ENCODE measurements at places on chromosomes 6 and 20.

- DNase-seq = no peak
Measured at GRCh38 chr20:62918147-62918546, 8.2 kb downstream of the DIDO1 start.

- DNase-seq = no peak
Measured at GRCh38 chr20:10490706-10491105, 55.6 kb downstream of the SLX4IP start.

GRCh38 chr20:58833921-58834320 lies 16.8 kb downstream of the GNAS-AS1 start:
- DNase-seq = no peak

DNA sequence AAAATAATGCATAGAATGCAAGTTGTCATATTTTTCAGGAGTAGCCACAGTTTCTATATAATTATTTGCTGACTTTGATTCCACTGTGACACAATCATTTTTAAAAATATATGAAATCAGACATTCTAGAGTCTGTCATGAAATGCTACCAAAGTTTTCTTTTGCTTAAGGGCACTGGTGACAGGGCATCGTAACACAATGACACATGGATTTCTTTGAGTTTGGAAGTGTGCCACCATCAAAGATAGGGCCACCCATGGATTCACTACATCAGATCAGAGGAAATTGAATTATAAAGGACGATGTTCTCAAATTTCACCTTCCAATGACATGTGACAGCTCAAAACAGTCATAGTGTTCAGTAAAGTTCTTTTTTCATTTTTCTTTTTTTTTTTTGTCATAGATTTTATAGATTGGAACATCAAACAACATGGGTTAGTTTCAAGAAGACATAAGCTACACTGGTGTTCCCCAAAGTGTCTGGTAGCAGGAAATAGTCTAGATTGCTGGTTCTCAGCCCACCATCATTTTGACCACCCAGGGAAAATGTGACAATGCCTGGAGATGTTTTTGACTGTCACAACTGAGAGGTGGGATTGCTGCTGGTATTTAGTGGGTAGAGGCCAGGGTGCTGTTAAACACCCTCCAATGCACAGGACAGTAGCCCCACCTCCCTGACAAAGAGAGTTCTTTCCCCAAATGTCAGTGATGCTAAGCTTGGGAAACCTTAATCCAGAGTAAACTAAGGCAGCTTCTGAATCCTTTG lies 123.8 kb upstream of the DOK5 start:
- no peak for DNase-seq

GRCh38 chr20:9200620-9201019 lies 131.7 kb downstream of the PLCB4 start:
- DNase-seq = no peak

GRCh38 chr6:105545228-105545920 lies 142.5 kb upstream of the PREP start:
- DNase-seq = no peak

DNA sequence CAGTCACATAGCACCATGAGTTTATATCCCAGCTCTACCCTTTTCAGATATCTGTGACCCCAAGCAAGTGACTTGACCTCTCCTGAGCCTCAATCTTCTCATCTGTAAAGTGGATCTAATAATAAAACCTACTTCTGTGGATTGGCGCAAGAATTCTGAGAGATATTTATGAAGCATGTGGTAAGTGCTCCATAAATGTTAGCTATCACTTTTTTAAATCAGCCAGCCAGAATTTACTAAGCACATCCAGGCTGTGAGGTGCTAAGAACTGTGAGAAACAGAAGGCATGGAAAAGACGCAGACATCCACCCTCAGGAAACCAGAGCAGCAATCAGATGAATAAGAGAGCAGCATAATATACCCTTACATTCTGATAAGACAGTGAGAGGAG lies 862 bp downstream of the C20orf96 start:
- no peak for DNase-seq

- no peak for DNase-seq
Measured at GRCh38 chr6:28354688-28355554, 5.2 kb downstream of the ZKSCAN3 start.

DNA sequence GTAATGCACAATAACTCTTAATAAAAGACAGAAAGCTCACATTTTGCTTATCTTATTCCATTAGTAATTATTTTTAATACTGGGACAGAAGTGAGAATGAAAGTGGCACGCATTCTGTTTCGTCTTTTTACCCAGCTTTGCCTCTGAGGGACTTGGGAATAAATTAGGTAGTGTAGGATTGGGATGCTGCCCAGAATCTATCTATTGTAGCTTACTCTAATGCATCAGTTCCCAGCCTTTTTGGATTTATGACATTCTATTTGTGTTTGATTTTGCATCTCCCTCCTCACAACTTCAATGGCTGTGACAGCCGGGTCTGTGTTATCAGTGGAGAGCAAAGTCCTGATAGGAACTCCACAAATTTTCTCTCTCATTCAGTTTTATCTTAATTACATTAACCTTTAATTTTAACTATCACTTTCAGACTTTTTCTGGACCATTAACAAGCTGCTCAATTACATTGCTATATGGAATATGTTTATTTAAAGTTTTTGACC lies 62.9 kb upstream of the TULP4 start:
- DNase-seq = no peak

DNA sequence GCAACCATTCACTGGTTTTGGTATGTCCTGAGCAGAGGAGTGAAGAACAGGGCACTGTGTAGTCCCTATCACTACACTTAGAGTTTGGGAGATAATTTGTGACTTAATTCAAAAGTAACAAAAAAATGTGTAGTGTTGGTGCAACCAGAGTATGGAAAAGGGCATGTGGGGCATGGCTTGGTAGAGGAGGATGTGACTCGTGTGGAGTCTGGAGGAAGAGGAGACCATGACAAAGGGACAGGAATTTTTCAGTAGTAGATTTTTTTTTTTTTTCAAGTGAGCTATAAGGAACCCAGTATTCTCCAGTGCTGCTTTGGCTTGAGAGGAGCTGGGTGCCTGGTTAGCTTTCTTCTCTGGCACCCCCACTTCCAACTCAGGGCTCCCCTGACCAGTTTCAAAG lies 5.1 kb downstream of the MTRES1 start:
- DNase-seq = no peak

GRCh38 chr20:64139199-64140060 lies 24.8 kb upstream of the MYT1 start:
- no peak for DNase-seq

DNA sequence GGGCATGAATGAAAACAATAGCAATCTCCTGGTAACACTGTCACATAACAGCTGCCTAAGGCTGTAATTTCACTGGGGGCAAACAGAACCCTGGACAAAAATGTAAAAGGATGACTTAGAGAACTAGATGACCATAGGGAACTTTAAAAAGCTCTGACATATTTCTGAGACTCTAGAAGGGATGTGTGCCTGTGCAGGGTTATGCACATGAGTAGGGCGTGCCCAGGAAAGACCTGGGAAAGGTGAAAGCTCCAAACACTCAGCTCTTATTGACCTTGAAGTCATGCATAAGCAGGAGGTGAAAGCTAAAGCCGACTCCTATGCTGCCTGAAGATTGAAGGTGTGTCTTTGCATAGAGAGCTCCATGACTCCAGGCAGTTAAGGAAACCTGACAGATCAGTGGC lies 118.4 kb upstream of the BTBD3 start:
- DNase-seq = no peak

GRCh38 chr20:58702859-58703648 lies 10.5 kb downstream of the NPEPL1 start:
- no peak for DNase-seq

- DNase-seq = no peak
Measured at GRCh38 chr20:43909720-43910119, 4.9 kb upstream of the TOX2 start.

- no peak for DNase-seq
Measured at GRCh38 chr6:163500105-163500504, 85.6 kb downstream of the QKI start.

- no peak for DNase-seq
Measured at GRCh38 chr6:45965007-45965406, 50.7 kb downstream of the CLIC5 start.

- no peak for DNase-seq
Measured at GRCh38 chr6:34949636-34950035, 60.6 kb downstream of the ANKS1A start.

DNA sequence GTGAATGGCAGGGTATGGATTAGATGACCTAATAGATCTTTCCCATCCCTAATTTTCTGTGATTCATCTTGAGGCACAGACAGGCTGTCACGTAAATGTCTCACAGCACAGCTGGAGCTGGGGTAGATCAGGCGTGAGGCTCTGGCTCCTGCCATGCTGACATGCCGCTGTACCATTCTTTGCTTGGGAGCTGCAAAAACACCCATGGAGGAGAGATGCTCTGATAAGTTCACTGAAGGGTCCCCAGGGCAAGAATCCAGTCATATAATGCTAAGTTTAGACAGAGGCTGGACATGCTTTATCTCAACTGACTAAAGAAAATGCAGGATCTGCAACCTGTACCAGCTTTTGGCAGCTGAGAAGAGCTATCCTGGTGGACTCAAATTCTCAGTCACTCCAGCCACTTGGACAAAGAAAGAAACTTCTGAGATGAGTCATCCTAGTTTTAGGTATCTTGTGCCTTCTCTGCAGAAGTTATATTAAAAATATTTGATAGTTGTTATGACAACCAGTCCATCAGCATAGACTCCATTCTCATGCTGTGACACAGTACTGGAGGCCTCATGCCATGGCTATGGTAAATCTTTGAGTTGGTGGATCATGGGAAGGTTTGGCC lies 185.1 kb upstream of the RAB32 start:
- no peak for DNase-seq

- no peak for DNase-seq
Measured at GRCh38 chr20:59577809-59578435, 26.4 kb upstream of the PHACTR3 start.

DNA sequence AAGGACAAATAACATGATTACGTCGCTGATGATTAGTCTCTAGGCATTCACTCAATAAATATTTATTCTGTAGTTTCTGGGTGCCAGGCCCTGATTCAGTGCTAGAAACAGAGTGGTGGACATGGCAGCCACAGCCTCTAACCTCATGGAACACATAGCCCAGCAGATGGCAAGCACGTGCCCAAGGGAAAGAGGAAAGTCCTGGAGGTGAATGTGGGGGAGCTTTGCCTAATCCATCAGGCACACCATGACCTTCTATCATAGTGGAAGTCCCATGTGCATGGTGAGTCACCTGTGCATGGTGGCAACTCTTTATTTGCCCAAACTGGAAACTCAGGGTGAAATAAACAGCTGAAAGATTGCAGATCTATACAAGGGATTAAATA lies 143.0 kb upstream of the TNFAIP3 start:
- DNase-seq = no peak

DNA sequence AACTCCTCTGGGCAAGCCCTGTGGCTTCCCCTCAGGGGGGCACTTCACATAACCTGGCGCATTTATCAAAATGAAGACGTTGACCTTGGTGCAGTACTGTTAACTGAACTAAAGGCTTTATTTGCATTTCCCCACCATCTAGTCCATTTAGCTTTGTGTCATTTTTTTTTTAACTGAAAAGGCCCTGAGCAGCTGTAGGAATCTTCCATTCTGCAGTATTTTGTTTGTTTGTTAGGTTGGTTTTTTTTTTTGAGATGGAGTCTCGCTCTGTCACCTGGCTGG lies 10.7 kb downstream of the TMEM181 start:
- no peak for DNase-seq

DNA sequence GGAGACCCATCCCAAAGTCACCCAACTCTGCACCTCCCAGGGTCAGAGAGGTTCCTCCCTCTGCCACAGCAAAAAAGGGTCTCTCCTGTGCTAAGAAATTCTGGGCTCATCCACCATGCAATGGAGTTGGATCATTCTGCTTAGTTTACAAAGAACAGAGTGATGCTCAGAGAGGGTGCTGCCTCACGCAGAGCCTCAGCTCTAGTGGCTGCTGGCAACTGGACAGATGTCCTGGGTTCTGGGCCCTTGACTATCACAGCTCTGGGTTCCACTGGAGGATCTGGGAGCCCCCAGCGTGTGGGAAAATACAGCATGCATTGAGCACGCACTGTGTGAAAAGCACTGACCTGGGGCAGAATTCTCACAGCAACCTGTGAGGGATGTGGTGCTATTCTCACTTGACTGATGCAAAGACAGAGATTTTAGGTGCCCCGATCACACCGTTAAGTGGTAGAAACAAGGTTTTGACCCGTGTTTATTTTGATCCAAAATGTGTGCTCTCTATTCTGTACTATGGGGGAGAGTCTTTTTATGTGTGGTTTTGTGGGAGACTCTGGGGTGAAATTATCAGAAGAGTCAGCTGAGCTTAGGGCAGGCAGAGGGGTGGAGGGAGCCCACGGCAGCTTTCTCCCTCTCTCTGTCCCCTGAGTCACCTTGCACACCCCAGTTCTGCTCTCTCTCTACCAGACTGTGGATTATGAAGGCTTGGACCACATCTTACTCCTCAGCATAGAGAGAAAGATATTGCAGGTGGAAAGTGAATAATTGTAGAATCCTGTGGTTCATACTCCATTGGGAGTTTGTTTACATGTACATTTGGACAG lies 19.9 kb downstream of the TREML4 start:
- no peak for DNase-seq

GRCh38 chr6:104928141-104928540 lies 28.8 kb upstream of the LIN28B start:
- no peak for DNase-seq

DNA sequence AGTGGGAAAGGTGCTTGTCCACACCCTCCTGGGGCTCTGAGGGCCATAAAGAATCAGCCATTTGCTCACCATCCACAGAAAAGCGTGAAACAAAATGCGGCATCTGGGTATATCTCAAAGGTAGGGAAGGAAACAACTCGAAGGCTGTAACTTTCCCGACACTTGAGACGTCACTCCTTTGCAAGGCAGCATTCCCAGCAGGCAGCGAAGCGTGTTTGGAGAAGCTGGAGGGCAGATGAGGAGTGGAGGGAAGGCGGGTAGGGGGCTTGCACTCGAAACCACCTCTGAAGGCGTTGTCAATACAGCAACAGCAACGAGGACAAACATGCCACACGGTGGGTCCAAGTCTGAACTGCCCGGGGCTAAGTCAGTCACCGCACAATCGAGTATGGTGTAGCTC lies 98.4 kb downstream of the FOXC1 start:
- no peak for DNase-seq

- DNase-seq = no peak
Measured at GRCh38 chr6:79656134-79656533, 25.0 kb downstream of the SH3BGRL2 start.
